ENCODE measurements at places on chromosomes 1 and 21.

DNA sequence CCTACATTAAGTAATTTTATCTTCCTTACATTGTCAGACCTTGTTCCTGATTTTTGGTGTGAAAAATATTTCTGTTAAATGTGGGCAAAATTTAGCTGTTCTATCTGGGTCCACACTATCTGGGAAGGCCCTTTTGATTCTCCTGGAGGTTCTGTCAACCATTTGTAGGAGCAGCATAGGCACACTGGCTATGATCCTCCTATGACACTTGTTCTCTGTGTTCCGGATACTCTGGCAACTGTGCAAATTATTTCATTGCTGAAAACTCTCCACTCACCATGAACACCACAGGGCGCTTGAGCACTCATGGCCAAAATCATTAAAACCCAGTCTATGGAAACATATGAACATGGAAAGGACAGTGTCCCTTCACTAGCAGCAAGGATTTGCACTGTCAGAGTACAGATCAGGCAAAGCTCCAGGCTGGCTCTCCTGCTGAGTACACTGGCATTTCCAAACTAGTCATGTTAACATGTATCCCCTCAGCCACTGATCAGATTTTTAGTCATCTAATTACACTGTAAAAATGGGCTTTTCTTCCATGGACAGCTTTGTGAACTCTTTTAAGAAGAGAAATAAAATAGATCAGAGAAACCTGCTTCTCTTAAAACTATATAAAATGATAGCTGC lies 43.9 kb upstream of the SGIP1 start:
- DNase-seq, result no peak

DNA sequence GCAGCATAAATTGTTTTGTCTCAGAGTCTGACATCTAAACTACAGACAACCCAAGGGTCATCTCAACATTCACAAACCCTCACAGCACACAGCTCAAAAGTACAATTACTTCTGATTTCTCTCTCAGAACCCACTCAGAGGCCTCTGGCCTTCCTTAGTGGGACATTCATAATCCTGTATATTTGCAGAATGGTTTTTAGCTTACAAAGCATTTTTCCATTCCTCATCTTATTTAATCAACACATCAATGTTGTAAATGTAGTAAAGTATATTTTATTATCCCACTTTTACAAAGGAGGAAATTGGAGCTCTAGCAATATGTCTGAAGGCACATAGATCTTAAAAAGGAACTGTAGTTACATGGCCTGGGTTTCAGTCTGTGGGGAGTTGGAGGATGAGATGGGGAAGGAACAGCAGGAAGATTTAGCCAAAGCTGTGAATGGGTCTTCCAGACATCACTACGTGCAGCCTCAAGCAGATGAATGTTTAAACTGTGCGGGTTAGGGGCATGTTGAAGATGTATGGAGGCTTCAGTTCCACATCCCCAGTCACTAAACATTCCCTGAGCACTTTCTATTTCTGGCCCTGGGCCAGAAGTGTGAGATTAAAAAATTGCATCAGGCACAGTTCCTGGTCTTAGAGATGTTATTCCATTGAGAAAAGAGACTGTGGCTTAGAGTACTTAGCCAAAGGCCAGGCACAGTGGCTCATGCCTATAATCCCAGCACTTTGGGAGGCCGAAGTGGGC lies 13.3 kb downstream of the AKNAD1 start:
- DNase-seq, result no peak

GRCh38 chr1:223230161-223230881 lies 87.3 kb upstream of the TLR5 start:
- no peak for DNase-seq

DNA sequence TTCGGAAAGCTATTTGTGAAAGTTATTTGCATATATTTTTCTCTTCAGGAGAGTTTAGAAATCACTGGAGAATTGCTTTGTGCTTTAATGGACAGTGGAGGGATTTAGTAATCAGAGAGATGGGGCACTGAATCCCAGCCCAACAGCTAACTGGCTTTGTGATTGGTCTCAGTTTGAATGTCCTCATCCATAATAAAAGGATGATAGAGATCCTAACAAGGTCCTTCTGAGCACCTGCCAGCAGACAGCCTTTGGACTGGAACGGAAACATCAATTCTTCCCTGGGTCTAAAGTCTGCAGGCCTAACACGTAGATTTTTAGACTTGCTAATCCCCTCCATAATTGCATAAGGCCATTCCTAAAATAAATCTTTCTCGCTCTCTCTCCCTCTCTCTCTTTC lies 112.0 kb upstream of the ADAMTS5 start:
- no peak for DNase-seq

DNA sequence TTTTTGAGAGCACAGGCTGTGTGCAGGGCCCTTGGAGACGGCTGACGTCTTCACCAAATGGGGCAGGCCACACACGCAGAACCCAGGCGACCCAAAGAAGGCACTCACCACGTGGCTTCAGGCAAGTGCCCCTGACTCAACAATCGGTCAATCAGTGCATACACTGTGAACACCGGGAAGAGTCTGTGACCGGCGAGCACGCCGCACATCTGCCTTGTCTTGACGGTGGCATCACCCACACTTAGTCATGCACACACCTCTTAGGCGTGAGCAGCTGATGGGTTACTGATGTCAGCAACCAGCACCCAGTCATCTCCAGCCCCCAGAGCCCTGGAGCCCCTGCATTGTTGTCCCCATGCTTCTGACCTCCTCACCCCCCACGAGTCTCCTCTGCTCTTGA lies 4.9 kb upstream of the LRRC3 start:
- no peak for DNase-seq

- DNase-seq, result no peak
Observed at GRCh38 chr1:95438218-95438948, 204.4 kb downstream of the RWDD3 start.

- DNase-seq, result no peak
Observed at GRCh38 chr1:204362984-204363334, 3.2 kb upstream of the PLEKHA6 start.

DNA sequence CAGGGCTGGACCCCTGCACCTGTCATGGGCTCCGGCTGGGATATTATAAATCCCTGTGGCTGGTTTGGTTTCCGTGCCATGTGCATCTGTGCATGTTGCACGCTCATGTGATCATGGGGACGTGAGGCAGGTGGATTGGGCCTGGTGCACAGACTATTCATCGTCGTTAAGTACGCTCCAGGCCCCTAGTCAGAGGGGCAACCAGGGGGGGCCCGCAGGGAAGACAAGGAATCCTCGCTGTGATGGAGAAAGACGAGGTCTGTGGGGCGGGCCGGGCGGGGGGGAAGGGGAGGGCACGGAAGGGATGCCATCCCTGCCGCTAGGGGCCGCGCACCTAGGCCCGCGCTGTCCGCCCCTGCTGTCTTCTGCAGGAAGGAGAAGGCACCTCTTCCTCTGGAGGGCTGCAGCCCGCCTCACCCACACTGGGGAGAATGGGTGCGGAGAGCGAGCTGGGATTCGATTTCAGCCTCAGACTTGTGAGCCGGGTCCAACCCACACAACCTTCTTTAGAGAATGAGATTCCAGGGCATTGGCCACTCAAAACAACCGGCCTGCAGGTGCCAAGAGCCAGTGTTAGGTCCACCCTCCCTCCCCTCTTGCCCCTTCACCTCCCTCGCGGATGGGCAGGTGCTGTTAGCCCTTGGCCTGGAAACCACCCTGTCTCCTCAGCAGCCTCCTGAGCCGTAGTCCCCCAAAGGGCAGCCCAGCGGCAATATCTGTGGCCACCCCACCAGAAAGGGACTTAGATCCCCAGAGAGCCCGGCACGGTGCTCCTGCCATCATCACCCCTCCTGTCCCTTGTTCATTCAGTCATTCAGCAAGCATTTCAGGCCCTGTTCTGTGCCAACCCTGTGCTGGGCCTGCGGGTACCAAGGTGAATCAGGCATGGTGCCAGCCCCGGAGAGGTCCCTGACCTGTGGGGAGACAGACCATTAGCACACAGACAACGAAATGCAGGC lies 950 bp upstream of the LRP8 start:
- DNase-seq, result no peak

DNA sequence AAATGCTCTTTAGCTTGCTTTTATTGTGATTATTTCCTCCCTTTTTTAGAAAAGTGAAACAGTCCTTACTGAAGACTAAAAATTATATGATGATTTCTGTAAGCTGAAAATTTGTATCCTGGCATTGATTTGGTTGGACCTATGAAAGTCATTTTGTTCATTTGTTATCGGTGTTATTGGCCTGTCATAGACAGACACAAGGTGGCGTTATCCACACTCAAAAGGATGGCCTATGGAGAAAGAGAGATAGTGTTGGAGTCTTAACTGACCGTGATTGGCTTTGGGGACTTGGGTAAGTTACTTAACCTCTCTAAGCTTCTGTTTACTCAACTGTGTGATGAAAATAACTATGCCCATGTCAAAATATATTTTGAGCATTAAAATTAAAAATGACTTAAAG lies 203.6 kb upstream of the CHODL start:
- no peak for DNase-seq

DNA sequence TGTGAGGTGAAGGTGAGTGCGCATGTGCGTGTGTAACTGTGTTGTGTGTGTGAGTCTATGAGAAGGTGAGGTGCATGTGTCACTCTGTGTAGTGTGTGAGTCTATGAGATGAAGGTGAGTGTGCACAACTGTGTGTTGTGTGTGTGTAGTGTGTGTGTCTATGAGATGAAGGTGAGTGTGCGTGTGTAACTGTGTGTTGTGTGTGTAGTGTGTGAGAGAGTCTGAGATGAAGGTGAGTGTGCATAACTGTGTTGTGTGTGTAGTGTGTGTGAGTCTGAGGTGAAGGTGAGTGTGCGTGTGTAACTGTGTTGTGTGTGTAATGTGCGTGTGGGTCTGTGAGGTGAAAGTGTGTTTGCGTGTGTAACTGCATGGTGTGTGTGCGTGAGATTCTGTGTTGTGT lies 154.0 kb downstream of the FOXD2 start:
- no peak for DNase-seq

- DNase-seq, result no peak
Observed at GRCh38 chr1:61638296-61638695, 86.6 kb downstream of the TM2D1 start.

DNA sequence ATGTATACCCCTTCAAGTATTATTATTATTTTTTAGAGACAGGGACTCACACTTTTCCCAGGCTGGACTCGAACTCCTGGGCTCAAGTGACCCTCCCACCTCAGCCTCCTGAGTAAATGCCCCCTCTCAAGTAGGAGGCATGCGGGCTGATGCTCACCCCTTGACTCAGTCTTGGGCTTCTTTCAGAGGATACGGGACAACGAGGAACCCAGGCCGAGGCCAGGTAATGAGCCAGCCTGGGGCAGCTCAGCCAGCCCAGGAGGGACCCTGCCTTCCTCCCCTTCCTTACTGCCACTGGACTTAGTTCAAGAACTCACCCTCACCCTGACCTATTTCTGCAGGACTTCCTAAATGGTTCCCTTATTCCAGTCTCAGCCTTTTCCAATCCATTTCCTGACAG lies 198.0 kb upstream of the MAP1LC3C start:
- DNase-seq, result no peak

GRCh38 chr1:164261691-164262240 lies 297.2 kb upstream of the PBX1 start:
- DNase-seq, result no peak

DNA sequence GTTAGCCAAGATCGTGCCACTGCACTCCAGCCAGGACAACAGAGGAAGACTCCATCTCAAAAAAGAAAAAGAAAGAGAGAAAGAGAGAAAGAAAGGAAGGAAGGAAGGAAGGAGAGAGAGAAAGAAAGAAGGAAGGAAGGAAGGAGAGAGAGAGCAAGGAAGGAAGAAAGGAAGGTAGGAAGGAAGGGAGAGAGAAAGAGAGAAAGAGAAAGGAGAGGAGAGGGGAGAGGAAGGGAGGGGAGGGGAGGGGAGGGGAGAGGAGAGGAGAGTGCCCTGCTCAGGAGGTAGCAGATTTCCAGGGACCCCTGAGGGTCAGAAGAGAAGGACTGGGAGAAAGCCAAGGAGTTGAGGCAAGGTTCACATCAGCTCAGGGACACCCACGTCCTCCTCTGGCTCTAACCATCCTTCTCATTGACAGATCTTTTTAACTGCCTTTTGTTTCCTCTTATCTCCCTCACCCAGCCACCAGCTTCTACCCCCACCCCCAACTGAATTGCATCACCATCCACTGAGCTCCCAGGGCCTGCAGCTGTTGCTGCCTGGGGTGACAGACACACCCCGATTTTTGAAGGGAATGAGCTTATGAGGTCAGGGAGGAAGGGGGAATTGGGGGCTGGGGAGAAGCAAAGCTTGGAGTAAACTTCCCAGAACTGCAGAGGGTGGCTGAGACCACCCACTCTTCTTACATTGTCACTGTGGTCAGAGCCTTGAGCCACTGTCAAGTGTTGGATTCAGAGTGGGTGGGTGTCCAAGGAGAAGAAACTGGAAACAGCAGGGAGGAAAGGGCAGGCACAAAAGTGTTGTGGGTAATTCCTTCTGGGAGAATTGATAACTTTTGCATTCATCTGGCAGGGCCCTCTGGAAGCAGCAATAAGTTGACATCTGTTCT lies 91.6 kb downstream of the GLUL start:
- DNase-seq, result no peak

DNA sequence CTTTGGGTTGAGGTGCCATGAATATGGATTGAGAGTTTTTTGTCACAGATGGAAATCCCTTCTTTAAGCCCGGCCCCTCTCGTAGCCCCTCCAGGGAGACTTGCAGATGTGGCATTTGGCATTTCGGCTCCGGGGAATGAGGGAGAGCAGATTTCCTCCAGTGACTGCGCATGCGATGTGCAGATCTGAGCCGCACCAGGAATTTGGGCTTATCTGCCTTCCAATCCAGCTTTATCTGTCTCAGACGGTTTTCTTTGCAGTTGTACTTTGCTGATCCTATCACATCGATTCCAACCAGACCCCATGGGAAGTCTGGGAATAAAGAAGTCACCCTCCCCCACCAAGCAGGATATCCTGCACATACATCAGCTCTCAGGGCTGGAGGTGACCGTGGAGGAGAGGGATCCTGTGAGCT lies 11.7 kb downstream of the KIF26B start:
- no peak for DNase-seq

DNA sequence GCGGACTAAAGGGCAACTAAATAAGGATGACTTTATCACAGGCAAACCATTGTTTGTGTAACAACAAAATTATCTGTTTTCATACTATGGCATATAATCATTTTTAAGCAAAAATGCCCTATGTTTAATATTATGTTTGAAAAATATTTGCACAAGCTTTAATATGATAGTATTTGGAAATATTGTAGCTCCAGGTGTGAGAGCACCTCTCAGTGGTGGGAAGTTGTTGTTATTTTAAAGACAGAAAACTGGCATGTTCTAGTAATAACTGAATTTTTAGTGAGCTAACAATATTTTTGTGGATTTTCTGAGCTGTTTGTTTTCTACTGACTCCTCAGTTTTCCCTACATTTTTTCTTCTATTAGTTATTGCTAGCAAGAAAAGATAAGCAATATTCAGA lies 578.8 kb downstream of the KCNT2 start:
- DNase-seq, result no peak

DNA sequence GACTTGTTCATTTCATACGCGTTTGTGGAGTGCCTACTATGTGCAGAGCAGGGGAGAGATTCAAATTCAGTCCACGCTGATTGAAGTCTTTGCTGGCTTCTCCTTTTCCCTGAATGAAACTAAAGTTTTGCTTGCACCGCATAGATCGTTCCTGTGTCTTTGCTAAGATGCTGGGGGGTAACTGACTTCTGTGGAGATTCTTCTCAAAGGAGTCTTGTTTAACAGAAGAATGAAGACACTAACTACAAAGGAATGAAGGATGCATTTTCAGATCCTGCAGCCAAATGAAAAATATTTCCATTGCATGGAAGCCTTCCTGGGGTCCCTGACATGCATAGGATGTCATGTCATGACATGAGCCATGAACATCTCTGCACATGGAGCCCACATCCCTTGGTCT lies 26.9 kb upstream of the H6PD start:
- no peak for DNase-seq

Data from stimulated activated CD4-positive, alpha-beta T cell treated with anti-CD3 and anti-CD28 coated beads, Interleukin-12 subunit alpha, Interleukin-12 subunit beta, amount 100 ng/mL, for 24 hours (primary cell).